ENCODE measurements at places on chromosomes 1 and 21.
A peak's percentile ranks its signal among the peaks of the same experiment; 100 is the strongest.

DNA sequence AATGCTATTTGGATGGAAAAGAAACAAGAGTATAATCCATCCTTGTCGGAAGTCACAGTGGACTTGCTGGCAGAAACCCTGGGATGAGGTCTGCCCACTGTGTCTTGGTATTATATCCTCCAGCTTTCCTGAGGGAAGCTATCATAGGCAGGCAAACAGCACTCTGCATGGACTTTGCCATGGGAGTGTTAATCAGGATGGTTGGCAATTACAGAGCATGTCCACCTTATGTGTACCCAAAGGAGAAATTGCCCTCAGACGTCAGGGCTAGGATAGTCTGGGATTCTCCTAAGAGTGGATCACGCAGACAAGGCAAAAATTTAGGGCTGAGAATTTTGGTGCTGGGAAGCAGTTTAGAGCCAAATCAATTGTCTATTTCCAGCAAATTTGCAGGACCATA, 184.9 kb upstream of the ESRRG start:
- no peak for DNase-seq

DNA sequence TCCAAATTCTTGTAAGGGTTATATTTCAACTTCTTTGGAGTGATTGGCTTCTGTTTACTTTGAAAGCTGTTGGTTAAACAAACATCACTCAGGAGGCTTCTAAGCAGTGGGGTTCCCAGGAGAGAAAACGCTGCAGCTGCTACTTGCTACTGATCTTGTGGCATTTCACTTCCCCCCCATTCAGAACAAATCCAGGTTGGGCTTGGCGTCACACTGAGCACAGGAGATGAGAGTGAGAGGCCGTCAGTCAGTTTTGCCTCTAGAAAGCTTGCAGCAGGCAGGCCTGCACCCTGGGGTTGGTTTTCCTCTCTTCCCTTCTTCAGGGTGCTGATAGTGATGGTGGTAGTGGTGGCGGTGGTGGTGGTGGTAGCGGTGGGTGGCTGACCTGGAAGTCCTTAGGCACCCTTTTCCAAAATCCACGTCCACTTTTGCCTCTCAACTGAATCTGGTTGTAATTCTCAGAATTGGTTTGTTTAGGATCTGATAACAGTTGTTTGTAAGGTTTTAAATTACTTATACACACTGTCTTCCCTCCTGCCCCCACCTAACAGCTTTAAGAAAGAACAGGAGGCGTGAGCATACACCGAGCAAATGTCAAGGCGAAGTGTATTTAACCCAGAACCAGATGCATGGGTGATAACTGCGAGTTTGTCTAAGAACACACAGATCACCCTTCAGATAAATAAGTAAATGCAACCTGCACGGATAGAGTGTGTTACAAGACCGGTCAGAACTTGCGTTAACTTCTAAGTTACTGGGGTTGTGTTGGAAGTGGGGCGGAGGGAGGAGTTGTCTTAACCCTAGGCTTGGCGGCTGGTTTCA, 3.2 kb upstream of the PROX1 start:
- no peak for DNase-seq

GRCh38 chr21:14942801-14943490, 121.9 kb downstream of the NRIP1 start:
- no peak for DNase-seq

GRCh38 chr21:46459356-46460112, 843 bp downstream of the DIP2A start:
- DNase-seq = no peak

GRCh38 chr1:217136895-217137205, 413.6 kb upstream of the ESRRG start:
- DNase-seq = no peak

GRCh38 chr1:206081856-206082255, 28.9 kb downstream of the RHEX start:
- DNase-seq = no peak

DNA sequence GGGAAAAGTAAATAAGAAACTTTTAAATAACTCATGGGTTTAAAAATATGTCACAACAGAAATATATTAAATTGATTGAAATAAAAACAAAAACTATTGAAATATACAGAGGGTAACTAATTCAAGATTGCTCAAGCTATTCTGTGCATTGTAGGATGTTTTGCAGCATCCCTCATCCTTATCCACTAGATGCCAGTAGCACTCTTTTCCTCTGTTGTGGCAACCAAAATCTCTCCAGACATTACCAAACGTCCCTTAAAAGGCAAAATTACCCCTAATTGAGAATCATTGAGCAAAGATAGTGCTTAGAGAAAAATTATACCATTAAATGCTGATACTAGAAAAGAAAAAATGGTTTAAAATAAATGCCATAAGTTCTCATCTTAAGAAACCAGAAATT, 682.6 kb downstream of the RWDD3 start:
- DNase-seq = no peak

DNA sequence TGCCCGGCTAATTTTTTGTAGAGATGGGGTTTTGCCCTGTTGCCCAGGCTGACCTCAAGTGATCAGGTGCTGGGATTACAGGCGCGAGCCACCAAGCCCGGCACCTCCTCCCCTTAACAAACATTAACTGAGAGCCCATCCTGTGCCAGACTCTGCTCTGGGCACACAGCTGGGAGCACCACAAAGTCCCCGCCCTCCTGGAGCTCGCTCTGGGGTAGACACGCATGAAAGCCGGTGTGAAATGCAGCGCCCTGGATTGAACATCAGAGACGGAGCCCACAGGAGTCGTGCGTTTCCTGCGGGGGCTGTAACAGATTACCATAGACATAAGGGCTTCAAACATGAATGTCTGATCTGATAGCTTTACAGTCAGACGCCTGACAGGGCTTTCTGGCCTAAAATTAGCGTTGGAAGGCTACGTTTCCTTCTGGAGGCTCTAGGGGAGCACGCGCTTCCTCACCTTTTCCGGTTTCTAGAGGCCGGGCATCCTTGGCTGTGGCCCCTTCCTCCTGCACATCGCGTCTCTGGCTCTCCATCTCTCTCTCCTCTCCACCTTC, 14.3 kb downstream of the SLC27A3 start:
- DNase-seq = no peak

- no peak for DNase-seq
Measured at GRCh38 chr1:79887059-79887458, 880.5 kb upstream of the ADGRL4 start.

DNA sequence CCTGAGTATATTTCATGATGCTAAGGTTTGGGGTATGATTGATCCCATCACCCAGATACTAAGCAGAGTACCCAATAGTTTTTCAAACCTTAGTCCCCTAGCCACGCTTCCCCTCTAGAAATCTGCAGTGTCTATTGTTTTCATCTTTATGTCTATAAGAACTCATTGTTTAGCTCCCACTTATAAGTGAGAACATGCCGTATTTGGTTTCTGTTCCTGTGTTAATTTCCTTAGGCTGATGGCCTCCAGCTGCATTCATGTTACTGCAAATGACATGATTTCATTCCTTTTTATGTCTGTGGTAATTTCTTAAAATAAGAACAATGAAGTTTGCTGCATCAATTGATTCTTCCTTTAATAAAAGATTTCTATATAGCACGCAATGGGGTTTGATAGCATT, 301.3 kb downstream of the PLPP3 start:
- DNase-seq = no peak

GRCh38 chr1:212035123-212035834, at the start of the genes DTL and INTS7:
Gene DTL, plus strand, starts transcription at chr1:212035748. Its CDS starts 143 bp downstream, at chr1:212035891.
Gene INTS7, minus strand, starts transcription at chr1:212035557. Its CDS starts 120 bp downstream, at chr1:212035437.
- peak; percentile 99 for DNase-seq

GRCh38 chr1:198264282-198264681, 107.5 kb downstream of the NEK7 start:
- no peak for DNase-seq

DNA sequence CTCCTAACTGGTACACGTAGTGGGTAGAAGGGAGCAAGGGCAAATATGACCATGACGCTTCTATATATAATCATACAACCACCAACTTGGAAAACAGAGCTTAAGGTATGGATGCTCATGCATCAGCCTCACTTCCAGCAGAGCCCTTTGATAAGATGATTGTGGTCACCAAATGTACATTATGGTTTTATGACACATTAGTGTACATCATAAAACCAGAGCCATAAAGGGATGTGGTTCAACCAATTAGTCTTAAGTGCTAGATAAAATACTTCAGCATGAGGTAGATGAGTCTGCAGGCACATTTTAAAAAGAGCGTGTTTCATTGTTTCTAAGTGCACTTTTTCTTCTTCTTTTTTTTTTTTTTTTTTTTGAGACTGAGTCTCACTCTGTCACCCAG, 43.7 kb downstream of the NIBAN1 start:
- no peak for DNase-seq

- no peak for DNase-seq
Measured at GRCh38 chr1:98205291-98206017, 284.6 kb upstream of the DPYD start.

GRCh38 chr1:84489766-84490165, 10.7 kb downstream of the RPF1 start:
- no peak for DNase-seq

DNA sequence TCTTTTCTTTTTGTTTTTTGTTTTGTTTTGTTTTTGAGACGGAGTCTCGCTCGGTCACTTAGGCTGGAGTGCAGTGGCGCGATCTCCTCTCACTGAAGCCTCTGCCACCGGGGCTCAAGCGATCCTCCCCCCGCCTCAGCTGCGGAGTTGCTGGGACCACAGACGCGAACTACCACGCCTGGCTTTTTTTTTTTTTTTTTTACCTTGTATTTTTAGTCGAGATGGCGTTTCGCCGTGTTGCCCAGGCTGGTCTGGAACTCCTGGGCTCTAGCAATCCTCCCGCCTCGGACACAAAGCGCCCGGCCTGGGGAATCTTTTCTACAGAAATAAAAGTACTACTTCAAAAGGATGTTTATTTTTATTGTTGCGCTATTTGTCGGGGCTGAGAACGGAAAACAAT, 1.1 kb upstream of the SETDB1 start:
- no peak for DNase-seq

GRCh38 chr1:50251702-50252101, 143.0 kb downstream of the ELAVL4 start:
- no peak for DNase-seq

DNA sequence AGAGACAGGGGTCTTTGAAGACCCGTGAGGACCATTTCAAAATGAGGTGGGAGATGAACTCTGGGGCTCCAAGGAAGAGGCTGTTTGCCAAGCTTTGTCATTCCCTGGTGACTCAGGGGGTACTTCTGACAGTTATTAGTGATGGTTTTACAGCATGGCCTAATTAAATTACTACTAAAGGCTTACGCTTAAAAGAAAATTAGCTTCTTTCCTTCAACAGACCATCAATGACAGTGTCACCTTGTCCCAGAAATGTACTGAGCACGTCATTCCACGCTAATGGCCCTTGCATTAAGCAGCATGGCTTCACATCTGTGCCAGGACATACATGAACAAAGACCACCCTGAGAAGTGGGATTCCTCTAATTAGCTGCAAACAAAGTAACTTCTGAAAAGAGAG, 5.1 kb upstream of the UTS2 start:
- no peak for DNase-seq

- DNase-seq = peak; percentile 76
Measured at GRCh38 chr1:27605796-27606707, 2.1 kb upstream of the AHDC1 start.

GRCh38 chr1:241310451-241310850, 46.6 kb downstream of the RGS7 start:
- no peak for DNase-seq

- DNase-seq = no peak
Measured at GRCh38 chr1:230083053-230083452, 16.0 kb downstream of the GALNT2 start.

- DNase-seq = no peak
Measured at GRCh38 chr1:2320006-2320405, 71.3 kb downstream of the MORN1 start.

DNA sequence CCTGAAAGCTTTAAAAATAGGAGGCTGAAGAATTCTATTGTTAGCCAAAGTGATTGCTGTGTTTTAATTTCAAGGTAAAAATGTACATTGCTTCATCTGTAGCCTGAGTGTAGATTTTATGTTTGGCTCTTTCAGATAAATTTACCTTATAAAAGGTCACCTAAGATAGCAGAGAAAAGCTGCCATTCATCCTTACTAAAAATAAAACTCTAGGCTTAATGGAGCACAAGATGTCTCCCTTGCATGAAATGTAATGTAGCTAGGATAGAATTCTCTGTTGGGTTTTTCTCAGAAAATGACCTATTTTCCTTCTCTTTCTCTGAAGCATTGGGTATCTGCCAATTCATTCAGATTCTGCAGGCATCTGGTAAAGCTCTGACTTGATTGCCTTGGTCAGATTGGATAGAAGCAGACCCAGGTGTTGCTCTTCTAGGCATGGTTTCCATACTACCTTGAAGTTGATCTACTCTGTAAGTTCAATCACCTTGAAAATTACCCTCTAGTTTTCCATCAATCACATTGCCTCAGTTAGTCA, 176.6 kb upstream of the GORAB start:
- no peak for DNase-seq

DNA sequence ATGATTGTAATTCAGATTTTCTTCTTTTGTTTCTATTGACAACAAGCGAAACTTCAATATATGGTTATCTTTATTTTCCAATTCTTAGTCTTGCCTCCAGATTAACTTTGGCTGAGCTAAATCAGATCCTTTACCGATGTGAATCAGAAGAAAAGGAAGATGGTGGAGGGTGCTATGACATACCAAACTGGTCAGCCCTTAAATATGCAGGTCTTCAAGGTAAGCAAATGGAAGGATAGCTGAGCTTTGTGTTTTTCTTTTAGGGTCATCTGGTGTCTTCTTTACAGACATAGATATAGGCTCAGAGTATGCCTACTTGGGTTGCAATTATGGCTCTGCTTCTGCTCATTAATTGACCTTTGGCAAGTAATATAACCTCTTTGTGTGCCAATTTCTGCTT, 37.7 kb downstream of the AGL start:
- DNase-seq = no peak

- DNase-seq = no peak
Measured at GRCh38 chr1:51535006-51535592, 16.0 kb upstream of the EPS15 start.

GRCh38 chr1:161440312-161440894, 64.9 kb upstream of the FCGR2A start:
- DNase-seq = peak; percentile 89

- no peak for DNase-seq
Measured at GRCh38 chr1:88462096-88462487, 222.0 kb upstream of the PKN2 start.

DNA sequence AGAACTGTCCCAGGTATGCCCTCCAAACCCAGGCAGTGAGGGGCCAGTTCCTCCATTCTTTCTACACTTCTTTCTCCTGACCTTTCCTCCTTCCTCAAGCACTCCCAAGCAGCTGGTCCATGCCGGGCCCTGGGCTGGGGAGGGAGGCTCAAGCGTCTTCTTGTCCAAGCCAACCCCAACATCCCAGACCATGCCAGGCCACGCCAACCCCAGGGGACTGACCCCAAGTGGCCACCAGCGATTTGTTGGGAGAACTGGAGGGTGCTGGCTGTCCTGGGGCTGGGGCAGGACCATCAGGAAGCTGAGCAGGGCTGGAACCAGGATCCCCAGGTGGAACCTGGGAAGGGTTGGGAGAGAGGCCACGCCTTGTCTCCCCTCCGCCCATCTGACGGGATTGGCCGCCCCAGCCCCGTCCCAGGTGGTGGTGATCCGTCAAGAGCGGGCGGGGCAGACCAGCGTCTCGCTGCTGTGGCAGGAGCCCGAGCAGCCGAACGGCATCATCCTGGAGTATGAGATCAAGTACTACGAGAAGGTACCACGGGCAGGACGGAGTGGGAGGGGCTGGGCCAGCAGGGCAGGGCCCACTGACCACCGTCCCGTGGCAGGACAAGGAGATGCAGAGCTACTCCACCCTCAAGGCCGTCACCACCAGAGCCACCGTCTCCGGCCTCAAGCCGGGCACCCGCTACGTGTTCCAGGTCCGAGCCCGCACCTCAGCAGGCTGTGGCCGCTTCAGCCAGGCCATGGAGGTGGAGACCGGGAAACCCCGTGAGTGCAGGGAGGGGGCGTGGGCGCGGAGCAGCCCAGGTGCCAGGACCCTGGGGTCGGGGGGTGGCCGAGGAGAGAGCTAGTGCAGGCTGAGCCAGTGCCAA, 29.9 kb downstream of the EPHA8 start:
- no peak for DNase-seq

Data from stimulated activated effector memory CD8-positive, alpha-beta T cell treated with anti-CD3 and anti-CD28 coated beads, Interleukin-12 subunit alpha, Interleukin-12 subunit beta, amount 100 ng/mL, for 72 hours (primary cell).